GM06990 (cell line): ENCODE measurements at places on chromosomes 7 and 10.

DNA sequence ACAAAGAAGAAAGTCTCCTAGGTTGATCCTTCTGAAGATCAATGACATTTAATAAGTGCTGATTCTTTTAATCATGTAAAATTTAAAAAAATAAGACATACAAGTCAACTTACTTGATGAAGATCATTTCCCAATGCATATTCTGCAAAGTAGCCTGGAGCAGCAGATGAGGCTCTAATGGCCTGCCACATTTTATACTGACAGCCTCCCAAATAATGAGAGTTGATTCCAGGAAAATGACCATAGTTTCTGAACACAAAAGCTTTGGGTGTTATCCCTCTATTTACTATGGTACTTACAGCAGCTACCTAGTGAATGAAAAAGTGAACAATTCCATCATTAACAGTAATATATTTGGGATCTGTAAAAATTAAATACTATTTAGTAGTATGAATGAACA is 31.4 kb upstream of the NRCAM start:
- DNase-seq = no peak

DNA sequence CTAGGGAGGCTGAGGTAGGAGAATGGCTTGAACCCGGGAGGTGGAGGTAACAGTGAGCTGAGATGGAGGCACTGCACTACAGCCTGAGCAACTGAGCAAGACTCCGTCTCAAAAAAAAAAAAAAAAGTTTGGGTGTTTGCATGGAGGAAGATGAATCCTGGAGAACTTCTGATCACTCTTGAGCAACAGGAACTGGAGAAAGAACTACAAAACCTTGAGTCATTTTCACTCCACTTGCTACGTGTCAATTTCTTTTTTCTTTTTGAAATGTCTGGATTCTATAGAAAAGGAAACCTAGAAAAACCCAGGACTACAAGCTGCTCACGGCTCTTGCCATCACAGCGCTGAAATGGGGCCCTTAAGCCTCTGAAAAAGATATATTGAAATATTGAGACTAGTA is 189.6 kb upstream of the NRP1 start:
- no peak for DNase-seq

GRCh38 chr7:93574646-93575554 is at the start of gene CALCR:
CALCR (minus strand) TSS chr7:93574724; CDS start chr7:93486981, 87,743 bp downstream.
- no peak for DNase-seq

GRCh38 chr7:74093671-74094223 is 10.1 kb downstream of the LIMK1 start:
- DNase-seq = no peak

- DNase-seq = no peak
Observed at GRCh38 chr7:66964411-66964810, 31.0 kb downstream of the SBDS start.

DNA sequence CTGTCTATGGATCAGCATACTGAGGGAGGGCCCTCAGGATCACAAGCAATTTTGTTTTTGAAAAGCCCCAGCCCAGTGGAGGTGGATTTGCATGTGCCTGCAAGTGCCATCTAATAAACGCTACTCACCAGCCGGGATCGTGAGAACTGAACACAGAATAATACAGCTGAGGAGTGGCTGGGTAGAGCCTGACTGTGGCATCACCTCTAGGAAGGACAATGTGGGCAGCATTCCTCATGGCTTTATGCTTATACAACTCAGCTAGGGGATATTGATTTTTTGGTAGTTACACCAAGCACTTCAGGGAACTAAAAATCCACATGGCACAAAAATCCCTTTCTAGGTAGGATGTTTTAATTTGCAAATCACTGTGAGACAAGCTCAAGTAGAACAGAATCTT is 72.7 kb upstream of the PALS2 start:
- no peak for DNase-seq

- no peak for DNase-seq
Observed at GRCh38 chr7:156005202-156005691, 193.0 kb upstream of the SHH start.

- no peak for DNase-seq
Observed at GRCh38 chr7:504221-505111, 15.2 kb downstream of the PDGFA start.

DNA sequence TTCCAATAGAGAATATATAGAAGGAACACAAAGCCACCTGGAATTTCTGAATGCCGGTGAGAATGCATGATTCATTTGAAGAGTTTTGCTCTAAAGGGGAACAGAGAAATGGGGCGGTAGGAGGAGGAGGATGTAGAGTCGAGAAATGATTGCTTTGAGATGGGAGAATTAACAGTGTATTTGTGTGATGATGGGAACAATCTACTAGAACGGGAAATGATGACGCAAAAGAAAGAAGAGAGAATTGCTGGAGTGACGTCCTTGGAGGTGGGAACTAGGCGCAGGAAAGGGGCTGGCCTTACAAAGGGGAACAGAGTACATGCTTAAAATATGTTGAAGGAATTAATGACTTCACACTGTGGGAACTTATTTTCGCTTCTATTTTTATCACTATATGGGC is 188.1 kb downstream of the SDHAF3 start:
- DNase-seq = no peak

GRCh38 chr10:124942317-124943169 is 620 bp downstream of the ZRANB1 start:
- no peak for DNase-seq

GRCh38 chr7:131354390-131354789 is 26.7 kb downstream of the MKLN1 start:
- no peak for DNase-seq

GRCh38 chr7:41478187-41478586 is 224.7 kb downstream of the INHBA start:
- peak; percentile 11 for DNase-seq

DNA sequence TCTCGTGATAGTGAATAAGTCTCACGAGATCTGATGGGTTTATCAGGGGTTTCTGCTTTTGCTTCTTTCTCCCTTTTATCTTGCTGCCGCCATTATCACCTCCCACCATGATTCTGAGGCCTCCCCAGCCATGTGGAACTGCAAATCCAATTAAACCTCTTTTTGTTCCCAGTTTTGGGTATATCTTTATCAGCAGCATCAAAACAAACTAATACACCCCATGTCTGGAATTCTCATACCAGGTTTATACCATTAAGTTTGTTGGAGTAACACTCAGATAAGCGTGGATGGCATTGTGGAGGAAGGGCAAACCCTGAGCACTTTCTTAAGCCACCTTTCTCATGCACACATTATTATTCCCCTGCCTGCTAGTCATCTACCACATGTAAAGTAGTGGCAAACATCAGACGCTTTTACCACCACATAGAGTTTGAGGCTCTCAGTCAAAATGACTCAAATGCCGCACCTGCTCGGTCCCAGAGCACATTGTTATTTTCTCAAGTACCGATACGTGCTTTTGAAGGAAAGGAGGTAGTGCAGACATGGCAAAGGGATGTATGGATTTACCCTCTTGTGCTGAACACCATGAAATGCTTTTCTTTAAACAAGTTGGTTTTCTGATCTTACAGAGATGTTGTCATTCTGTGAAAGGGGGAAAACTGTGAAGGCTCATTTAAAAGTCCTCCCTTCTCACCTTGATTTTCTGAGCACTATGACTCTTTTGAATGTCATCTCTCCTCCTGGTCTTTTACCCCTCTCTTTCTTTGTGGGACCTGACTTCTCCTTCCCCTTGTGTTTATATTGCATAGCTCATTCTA is 429.7 kb downstream of the EXOC4 start:
- no peak for DNase-seq

- DNase-seq = no peak
Observed at GRCh38 chr7:137454767-137455166, 111.2 kb upstream of the PTN start.

DNA sequence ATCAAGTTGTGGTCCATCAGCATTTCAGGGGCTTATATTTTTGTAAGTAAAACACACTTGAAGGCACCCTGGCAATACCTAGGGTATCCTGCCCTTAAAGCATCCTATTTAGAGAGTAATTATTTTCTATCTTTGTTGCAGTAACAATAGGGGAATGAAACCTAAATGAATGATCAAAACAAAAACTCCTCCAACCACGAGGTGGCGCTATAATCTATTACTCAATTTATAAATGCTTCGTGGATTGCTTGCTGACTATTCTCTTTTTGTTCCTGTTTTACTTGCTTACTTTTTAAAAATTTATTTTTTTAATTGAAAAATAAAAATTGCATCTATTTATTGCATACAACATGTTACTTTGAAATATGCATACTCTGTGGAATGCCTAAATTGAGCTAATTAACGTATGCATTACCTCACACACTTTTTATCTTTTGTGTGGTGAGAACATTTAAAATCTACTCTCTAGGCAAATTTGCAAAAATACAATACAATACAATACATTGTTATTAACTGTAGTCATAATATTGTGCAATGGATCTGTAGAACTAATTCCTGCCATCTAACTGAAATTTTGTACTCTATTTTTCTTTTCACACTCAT is 147.7 kb upstream of the BMPER start:
- DNase-seq = no peak

GRCh38 chr10:33353334-33353733 is 18.9 kb upstream of the NRP1 start:
- no peak for DNase-seq

GRCh38 chr7:156616269-156617202 is 24.0 kb upstream of the RNF32 start:
- DNase-seq = no peak

GRCh38 chr7:88462799-88463198 is 156.1 kb upstream of the STEAP4 start:
- no peak for DNase-seq

GRCh38 chr10:126640401-126640800 is 30.1 kb downstream of the C10orf90 start:
- no peak for DNase-seq

DNA sequence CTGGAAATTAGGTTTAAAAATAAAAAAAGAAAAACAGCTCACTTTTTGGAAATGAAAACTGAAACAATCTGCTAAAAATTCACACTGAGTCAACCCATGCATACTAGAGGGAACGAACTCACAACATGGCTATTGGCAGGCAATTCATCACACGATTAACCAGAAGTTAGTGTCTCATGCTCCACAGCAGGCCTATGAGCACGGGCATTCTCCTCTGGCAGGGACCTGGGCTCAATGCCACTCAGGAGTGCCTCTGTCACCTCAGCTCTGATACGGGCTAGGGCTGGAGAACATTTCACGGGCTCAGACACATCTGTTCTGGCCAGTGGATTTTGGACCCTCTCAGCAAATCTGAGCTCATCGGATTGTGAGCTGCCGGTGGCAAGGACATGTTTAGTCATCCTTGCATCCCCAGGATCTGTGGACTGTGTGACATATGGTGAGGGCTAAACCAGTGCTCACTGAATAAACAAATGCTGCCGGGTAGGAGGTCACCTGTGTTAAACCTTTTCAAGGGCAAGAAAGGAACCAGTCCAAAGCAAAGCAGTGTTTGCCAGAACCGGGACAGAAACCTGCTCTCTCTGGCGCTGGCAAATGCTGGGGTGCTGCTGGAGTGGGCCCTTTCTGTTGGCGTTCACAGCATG is 40.1 kb downstream of the POLR3A start:
- DNase-seq = no peak

DNA sequence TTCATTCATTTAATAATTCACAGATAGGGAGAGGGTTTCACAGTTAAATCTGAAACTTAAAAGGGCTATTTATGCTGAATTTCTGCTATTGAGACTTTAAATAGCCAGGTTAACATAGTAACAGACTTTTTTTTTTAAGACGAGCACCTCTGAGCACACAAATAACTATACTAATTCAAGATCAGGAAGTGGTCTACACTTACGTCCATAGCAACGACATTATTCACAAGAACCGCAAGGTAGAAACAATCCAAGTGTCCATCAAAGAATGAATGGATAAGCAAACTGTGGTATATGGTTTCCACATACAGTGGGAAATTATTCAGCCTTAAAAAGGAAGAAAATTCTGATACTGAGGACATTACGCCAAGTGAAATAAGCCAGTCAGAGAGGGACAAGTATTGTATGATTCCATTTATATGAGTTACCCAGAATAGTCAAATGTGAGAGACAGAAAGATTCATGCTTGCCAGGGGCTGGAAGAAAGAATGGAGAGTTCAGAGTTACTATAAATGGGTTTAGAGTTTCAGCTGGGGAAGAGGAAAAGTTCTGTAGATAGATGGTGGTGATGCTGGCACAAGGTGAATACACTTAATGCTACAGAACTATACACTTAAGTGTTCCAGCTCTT is 140.3 kb upstream of the LAMB4 start:
- peak; percentile 30 for DNase-seq

DNA sequence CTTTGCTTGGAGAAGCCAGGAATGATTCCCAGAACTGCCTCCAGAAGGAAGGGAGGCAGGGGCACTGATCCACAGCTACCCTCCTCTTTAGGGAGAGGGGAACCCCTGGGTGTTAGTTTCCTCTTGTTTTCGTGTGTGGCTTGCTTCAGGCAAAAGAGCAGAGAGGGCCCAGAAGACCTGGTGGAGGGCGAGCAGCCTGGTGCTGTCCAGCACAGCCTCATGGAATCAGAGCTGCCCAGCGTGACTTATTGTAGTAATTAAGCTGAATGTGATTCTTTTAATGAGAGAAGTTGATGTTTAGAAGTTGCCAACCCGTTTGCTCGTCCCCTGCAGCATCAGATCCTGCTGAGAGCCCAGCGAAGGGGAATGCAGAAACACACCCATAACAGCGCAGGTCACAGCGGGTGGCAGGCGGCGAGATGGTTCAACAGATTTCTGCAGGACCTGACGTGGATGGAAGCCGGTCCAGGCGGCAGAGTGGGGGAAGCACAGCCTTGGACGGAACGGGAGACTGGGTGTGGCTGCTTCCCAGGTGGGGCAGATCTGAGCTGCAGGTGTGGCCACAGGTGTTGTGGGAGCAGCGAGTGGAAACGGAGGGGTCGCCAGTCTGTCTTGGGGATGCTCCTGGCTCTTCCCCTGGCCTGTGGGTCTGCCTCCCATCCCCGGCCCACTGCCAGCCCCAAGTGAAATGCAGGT is 53.7 kb upstream of the SHH start:
- DNase-seq = no peak

DNA sequence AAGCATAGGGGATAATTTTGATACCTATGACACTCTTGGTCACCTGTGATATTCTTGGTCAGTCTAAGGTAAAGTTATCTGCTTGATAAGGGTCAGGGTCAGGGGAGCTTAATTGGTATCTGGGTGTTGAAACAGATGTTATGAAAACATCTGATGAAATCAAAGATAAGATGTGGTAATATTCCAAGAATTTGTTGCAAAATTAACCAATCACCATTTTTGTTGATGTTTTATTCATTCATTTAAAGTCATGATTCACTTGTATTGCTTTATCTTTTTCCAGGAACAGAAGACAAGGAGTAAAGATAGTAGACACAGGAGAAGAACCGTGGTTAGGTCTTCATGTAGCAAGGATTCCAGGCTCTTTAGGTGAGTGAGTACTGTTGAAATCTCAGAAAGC is 103.1 kb downstream of the SEMA3C start:
- no peak for DNase-seq

- no peak for DNase-seq
Observed at GRCh38 chr7:140641524-140642195, 1.0 kb upstream of the DENND2A start.

DNA sequence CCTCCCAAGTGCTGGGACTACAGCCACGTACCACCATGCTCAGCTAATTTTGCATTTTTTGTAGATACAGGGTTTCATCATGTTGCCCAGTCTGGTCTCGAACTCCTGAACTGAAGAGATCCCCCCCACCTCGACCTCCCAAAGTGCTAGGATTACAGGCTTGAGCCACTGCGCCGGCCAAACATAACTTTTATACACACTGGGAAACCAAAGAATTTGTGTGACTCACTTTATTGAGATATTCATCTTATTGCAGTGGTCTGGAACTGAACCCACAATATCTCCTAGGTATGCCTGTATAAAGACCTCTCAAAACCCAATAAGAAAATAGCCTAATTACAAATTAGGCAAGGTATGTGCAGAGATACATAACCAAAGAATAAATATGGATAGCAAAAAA is 182.6 kb upstream of the FEZF1 start:
- no peak for DNase-seq
